AG08396 (cell line): ENCODE measurements at places on chromosomes 1 and 21.

DNA sequence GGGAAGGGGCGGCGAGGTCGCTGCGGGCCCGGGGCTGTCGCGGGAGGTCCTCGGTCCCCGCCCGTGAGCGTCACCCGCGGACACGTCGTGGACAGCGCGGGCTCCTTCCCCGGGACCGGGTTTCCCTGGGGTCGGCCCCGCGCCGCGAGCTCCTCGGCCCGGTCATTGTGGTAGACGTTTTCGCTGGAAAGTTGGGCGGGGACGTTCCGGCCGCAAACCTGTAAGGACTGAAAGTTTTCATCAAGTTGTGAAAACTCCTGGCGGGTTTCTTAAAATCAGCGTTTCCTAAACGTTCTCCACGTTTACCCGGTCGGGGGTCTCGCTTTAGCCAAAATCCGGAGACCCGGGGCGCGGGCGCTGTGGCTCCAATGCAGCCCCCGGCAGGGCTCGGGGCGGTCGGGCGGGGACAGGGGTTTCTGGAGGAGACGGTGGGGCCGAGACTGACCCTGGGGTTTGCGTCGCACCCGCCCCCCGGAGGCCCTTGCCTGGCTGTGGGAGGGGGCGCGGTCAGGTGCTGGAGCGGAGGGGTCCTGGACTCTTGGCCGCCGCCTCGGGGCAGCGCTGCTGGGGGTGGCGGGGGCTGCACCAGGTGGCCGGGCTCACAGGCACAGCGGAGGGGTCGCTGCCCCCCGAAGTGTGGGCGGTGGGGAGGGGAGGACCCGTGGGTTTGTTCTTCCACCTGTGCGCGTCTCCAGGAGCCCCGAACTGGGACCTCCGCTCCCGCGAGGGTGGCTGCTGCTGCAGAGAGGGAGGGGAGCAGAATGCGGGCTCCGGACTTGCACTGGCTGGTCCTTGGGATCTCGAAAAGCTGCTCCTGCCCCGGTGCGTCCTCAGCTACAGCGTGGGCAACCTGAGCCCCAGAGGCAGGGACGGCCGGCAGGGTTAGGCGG is 827 bp downstream of the PRKCZ start:
- DNase-seq: no peak

GRCh38 chr1:232426801-232427200 is 203.1 kb downstream of the SIPA1L2 start:
- DNase-seq: no peak

DNA sequence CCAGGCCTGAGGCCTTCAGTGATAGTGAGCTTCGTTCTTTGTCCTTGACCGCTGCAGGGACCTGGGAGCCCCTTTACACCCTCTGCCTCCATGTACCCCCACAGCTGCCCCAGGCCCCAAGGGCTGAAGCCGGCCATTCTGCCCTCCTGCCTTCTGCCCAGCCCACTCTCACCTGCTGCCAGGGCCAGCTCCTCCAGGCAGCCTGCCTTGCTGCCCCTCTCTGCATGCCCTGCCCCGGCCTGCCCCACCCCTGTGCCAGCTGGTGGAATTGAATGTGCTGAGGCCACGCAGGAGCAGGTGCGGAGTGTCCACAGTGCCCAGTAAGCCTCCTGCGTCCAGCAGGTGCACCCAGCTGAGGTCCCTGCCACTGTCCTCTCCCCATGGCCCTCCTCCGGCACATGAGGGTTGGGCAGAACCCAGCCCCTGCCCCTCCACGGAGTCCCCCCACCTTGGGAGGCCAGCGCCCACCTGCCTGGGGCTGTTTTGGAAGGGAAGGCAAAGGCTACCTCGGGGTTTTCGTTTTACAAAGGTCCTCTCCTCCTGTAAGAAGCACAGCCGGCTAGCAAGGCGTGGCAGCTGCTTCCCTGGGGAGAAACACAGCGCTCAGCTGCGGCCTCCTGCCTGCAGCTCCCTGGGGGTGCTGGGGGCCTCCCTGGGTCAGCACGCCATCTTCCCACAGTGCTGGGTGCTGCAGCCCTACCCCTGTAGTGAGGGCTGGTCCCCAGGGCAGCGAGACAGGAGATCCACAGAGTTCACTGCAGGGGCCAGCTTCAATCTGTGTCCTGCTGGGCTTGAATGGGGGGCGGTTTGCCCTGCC is 21.0 kb downstream of the MMEL1 start:
- DNase-seq: no peak

- DNase-seq: no peak
Observed at GRCh38 chr1:24961961-24962861, 32.1 kb upstream of the RUNX3 start.

GRCh38 chr1:31771891-31772668 is 7.9 kb upstream of the ADGRB2 start:
- DNase-seq: no peak

GRCh38 chr21:18244671-18245463 is at the start of gene CHODL:
Gene CHODL (plus strand): TSS chr21:18244833. CDS start chr21:18245224, 391 bp downstream.
- DNase-seq: no peak

GRCh38 chr1:96329121-96329520 is 392.5 kb upstream of the PTBP2 start:
- DNase-seq: no peak

DNA sequence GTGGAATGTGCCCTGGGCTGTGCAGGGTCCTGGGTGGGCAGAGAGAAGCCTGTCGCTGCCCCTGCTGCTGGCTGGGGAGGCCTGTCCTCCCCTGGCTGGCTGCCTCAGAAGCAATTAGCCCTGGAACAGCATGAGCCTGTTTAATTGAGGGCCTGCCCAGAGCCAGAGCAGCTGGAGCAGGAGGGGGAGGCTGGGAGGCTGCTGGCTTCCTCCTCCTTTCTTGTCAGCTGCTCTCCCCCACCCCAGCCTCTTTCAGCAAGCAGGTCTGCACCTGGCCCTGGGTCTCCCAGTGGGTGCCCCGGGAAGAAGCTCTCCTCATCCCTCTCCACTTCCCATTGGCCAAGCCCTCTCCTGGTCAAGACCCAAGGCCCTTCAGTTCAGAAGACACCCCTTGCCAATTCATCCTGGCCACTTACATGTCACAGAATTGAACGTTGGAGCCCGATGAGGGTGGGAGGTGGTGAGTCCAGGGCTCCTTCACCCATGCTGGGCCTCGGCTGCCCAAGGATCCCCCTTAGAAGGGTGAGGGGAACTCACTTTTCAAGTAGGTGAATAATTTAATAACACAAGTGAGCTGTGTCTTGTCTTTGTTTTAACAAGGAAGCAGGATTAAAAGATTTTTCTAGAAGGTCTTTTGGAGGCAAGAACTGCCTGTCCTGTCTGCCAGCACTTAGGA is 13.2 kb downstream of the AMPD2 start:
- DNase-seq: no peak

GRCh38 chr1:55127827-55128343 is 87.3 kb downstream of the USP24 start:
- peak; percentile 34 for DNase-seq

DNA sequence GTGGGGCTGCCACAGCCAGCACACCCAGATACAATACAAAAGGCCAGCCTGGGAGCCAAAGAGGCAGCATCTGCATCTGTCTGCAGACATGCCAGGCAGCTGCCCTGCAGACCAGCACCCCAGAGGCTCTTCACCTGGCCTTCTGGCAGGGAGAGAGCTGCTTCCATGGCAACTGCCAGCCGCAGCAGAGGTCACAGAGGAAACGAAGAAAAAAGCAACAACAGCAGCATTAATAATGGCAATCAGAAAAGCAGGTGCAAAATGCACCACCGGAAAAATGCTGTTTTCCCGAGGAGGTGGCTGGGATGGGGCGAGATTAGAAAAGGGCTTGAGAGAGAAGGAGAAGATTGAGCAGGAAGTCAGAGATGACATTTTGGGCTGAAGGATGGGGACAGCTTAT is 309.5 kb downstream of the PCP4 start:
- DNase-seq: no peak

GRCh38 chr21:46374761-46375389 is 50.9 kb downstream of the PCNT start:
- no peak for DNase-seq

DNA sequence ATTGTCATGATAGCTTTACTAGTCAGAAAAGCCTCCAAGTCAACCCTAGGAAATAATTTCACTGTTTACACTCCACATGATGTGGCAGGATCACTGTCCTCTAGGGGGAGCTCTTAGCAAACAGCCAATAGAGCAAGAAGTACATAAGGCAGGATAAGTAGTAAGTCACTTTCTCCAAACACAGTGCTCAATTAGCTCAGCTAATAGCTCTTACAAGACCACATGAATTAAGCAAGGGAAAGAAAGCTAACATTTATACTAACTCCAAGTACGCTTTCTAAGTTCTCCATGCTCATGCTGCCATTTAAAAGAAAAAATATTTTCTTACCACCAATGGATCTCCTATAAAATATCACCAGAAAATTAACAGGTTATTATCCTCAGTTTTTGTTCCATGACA is 66.9 kb upstream of the LRIF1 start:
- peak; percentile 36 for DNase-seq
